Brain (organoid and tissue), 16 donors: ENCODE measurements at places on chromosomes 7 and 10.
A peak's percentile ranks its signal among the peaks of the same experiment; 100 is the strongest.

DNA sequence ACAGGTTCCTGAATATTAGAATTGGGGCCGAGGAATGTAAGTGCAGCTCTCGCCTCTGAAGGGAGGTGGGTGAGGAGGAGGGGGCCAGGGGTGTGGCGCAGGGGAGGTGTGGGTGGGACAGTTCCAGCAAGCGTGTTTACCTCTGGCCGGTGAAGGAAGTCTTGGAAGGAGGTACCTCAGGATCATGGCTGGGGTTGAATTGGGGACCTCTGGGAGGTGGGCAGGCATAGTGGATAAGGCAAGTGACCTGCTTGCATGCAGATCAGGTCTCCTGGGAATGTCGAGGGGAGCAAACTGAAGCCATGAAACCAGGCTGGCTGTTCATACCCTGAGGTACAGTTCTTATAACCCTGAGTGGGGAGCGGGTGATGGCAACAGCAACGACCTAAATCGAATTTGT, 2.0 kb downstream of the ZNF775 start:
- no peak for DNase-seq

- no peak for DNase-seq
Observed at GRCh38 chr10:48460182-48460581, 144.7 kb downstream of the ARHGAP22 start.

DNA sequence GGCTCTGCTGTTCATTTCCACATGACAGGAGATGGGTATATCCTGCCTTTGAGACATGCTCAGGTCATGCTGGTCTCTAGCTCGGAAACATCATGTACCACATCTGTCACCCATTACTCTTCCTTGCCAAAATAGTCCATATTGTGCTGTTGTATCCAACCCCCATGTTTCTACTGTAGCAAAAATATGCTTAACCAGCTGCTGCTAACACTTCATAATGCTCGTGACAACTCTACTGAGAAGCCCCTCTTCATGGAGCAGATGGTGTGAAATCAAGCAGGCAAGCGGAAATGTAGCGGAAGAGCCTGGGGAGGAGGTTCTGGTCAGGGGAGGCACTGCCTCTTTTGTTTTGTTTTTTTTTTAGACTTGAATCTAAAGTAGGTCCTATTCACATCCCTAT, 82.9 kb downstream of the NPY start:
- peak; percentile 73 for DNase-seq

DNA sequence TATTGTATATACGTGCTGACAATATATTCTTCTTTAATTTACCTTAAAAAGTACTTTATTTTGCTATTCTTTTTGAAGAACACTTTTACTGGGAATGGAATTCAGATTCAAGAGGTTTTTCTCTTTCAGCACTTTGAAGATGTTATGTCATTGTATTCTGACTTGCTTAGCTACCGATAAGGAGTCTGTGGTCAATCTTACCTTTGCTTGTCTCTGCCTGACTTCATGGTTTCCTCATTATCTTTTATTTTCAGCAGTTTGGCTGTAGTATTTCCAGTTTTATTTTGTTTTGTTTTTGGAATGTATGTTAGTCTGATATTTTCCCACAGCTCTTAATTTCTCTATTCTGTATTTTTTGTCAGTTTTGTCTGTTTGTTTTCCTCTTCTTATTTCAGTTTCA, 187.9 kb upstream of the SMIM30 start:
- no peak for DNase-seq

GRCh38 chr7:93559639-93560491, 14.7 kb downstream of the CALCR start:
- DNase-seq = no peak

DNA sequence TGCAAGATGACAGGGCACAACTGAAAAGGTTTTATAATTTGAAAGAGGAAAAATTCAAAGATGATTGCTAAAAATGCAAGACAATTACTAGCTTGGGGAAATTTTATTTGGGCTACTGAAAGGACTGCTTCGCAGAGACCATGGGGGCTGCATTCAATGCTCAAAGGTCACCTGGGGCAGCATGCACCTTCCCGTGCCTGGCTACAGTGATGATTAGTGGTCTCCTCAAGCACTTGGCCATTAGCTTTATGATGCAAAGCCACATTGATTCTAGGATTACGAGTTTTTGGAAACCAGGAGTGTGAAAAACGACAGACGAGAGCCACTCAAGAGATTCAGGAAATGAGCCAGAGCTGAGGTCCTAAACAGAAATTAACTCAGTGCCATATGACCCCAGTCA, 764.6 kb downstream of the PHTF2 start:
- DNase-seq = peak; percentile 24
